Omental fat pad (tissue), 4 donors: ENCODE measurements at places on chromosomes 3 and 15. TPM values are rescaled to one million over a fixed set of nuclear protein-coding genes. Genes with fewer than 3 reads are reported as not detected.

LYZL4 gene
- not detected for total RNA-seq

CRTC3 gene
- total RNA-seq = 52.8 TPM

FGF7 gene
- 115 TPM for total RNA-seq

TMEM266 gene
- total RNA-seq = 0.72 TPM

XCR1 gene
- 0.09 TPM for total RNA-seq

PATL2 gene
- 1.7 TPM for total RNA-seq

CPN2 gene
- 0.24 TPM for total RNA-seq

ITIH1 gene
- 0.94 TPM for total RNA-seq

FGF12 gene
- total RNA-seq = 2.8 TPM

NRROS gene
- total RNA-seq = 20.7 TPM

FEZF2 gene
- total RNA-seq = not detected

PAQR5 gene
- total RNA-seq = 0.69 TPM

SMCO1 gene
- total RNA-seq = not detected

ZNF502 gene
- total RNA-seq = 3.3 TPM

GREM1 gene
- total RNA-seq = 77.3 TPM

DCBLD2 gene
- 40.1 TPM for total RNA-seq

TRAT1 gene
- total RNA-seq = 1.4 TPM

ADIPOQ gene
- 1,997 TPM for total RNA-seq

LSMEM2 gene
- total RNA-seq = not detected

LOXL1 gene
- 7.6 TPM for total RNA-seq

MGA gene
- total RNA-seq = 50.7 TPM

HYAL1 gene
- total RNA-seq = 16.9 TPM

GPR87 gene
- not detected for total RNA-seq

RLBP1 gene
- total RNA-seq = not detected

TMEM41A gene
- 12.5 TPM for total RNA-seq

CFAP100 gene
- not detected for total RNA-seq

VEPH1 gene
- 11.7 TPM for total RNA-seq

CCR1 gene
- 15.9 TPM for total RNA-seq

GRM2 gene
- 0.06 TPM for total RNA-seq

GOLGA8M gene
- total RNA-seq = 5.1 TPM

SUCNR1 gene
- total RNA-seq = 2.8 TPM

ZNF639 gene
- 33.9 TPM for total RNA-seq

STRIT1 gene
- total RNA-seq = not detected

STAB1 gene
- total RNA-seq = 231 TPM

CEP97 gene
- 5.5 TPM for total RNA-seq

LRRC15 gene
- total RNA-seq = 0.13 TPM

DAPK2 gene
- 36.3 TPM for total RNA-seq

TMF1 gene
- 28.8 TPM for total RNA-seq

LRRC58 gene
- 35.4 TPM for total RNA-seq

ADAMTS17 gene
- total RNA-seq = 2.0 TPM

FANCD2OS gene
- total RNA-seq = not detected

SERINC4 gene
- total RNA-seq = not detected
